ENCODE measurements at places on chromosomes 7 and 10.

GRCh38 chr10:27745732-27746396, at the start of gene MKX:
TSS of gene MKX (minus strand) at chr10:27745819. CDS start at chr10:27743415, 2,404 bp downstream.
- DNase-seq = peak; percentile 11

- DNase-seq = no peak
These were observed 168.8 kb upstream of the CDCA7L start for GRCh38 chr7:22114440-22114981.

- DNase-seq = no peak
These were observed 314.3 kb upstream of the ZMIZ1 start for GRCh38 chr10:78754269-78755062.

- DNase-seq = no peak
These were observed 115.5 kb downstream of the PHTF2 start for GRCh38 chr7:77913977-77914607.

GRCh38 chr7:68823996-68824780, 774.1 kb upstream of the AUTS2 start:
- no peak for DNase-seq

DNA sequence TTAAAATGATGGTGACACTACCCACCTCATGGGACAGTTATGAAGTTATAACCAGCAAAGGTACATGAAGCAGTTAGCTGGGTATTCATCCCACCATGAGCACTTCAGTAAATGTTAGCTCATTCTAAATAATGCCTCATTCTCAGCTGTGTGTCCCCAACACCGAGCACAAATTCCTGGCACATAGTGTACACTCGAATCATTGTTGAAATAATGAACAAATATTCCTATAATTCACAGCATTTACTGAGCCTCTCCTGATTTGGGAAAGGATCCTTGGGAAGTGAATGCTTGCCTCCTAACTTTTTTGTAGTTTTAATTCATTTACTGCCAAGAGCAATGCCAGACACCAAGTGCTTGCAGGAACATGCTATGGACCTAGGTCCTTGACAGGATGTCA, 235.2 kb downstream of the DGKI start:
- DNase-seq = no peak

- DNase-seq = no peak
These were observed 125.9 kb downstream of the GRK5 start for GRCh38 chr10:119333146-119333792.

DNA sequence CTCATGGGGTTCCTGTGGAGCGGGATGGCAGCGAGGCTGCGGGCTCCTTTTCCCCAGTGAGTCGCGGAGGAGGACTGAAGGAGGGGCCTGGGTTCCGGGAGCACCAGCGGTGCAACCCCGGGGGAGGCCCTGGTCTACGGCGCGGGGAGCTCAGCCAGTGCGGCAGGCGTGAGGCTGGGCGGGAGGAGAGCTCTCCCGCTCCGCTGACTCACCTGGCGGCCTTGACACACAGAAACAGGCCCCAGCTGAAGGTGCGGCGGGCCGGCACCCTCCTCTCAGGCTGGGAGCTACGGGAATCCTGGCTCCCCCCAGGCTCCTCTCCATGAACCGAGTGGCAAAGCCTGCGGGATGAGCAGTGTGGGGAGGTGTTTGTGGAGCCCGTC, 6.8 kb upstream of the NOM1 start:
- no peak for DNase-seq

- DNase-seq = no peak
These were observed 135.8 kb upstream of the CXCL12 start for GRCh38 chr10:44520651-44521050.

DNA sequence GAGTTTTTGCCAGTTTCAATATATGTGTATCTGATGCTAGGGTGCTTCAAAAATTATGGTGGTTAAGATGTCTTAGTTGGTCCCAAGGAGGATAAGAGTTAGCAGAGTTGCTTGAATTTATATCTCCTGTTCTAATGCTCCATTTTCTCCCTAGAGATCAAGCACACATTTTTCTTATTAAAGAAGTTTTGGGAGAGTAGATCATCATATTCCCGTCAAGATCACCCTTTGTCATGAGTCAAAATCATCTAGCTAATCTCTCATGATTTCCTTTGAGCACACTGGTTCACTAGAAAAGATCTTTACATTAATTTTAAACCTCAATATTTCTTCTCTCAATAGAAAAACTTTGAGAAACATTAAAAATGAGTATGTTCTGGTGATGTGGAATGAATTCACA, 429.9 kb upstream of the SEMA3A start:
- DNase-seq = no peak

DNA sequence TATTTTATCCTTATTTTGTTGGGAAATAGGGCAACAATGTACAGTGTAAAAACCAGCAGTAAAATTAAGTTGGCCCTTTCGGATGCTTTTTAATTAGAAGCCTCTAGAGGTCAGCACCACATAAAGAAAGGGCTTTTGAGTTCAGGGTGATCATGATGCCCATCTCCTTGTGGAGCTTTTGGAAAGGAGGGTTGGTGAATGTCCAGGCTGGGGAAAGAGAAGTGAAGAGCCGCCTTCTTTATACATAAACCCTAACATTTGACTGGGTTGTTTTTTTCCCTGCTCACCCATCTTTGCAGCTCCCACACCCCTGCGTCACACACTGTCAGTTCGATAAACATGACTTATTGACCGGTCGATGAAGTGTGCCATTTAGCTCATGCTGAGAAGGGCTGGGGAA, 29.8 kb downstream of the MTURN start:
- no peak for DNase-seq

- DNase-seq = no peak
These were observed 107.2 kb upstream of the IGFBP3 start for GRCh38 chr7:46028246-46028645.

DNA sequence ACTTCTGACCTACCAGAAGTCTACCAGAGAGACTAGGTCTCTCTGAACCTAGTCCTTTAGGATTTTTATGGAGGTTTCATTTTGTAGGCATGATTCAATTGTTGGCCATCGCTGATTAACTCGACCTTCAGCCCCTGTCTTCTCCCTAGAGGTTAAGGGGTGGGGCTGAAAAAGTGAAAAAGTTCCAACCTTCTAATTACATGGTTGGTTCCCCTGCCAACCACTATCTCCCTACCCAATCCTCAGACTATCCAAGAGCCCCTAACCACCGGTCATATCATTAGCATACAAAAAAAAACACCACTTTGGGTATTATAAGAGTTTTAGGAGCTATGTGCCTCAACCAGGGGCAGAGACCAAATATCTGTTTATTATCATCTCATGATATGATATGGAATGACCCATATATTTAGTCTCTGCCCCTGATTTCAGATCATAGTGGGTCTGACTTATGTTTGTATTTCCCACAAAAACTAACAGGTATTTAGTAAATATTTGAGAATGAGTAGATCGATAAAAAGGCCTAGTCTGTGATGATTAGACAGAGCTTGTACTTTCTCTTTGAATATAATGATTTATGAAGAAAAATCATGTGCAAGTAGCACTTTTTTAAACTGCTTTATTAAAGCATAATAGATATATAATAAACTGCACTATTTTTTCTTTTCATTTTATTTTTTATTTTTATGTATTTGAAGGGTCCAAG, 35.8 kb downstream of the DNAJC9 start:
- DNase-seq = no peak

- no peak for DNase-seq
These were observed 76.4 kb downstream of the AGMO start for GRCh38 chr7:15485431-15485830.

- DNase-seq = no peak
These were observed 71.8 kb downstream of the ZEB1 start for GRCh38 chr10:31390804-31391203.

DNA sequence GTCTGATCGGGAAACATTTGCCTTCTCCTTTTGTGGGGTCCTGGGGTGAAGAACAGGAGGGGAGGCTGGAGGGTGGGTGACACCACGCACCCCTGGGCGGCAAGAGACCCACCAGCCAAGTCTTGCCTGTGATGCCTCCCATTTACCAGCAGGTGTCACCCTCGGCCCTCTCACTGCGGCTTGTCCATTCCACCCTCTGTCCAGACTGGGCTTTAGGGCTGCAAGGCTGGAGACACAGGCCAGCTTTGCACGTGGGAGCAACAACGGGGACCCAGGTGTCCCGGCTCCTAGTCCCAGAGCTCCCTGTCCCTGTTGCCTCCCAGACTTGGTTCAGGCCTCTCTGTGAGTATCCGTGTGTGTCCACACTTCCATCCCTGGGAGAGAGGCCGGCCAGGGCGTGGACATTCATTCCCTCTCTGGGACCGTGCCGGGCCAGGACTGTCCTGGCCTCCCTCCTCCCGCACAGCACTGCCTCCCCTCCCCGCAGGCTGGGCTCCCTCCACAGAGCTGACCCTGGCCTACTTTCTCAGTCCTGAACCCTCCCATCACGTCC, 36.2 kb upstream of the GTF2IRD1 start:
- peak; percentile 44 for DNase-seq

DNA sequence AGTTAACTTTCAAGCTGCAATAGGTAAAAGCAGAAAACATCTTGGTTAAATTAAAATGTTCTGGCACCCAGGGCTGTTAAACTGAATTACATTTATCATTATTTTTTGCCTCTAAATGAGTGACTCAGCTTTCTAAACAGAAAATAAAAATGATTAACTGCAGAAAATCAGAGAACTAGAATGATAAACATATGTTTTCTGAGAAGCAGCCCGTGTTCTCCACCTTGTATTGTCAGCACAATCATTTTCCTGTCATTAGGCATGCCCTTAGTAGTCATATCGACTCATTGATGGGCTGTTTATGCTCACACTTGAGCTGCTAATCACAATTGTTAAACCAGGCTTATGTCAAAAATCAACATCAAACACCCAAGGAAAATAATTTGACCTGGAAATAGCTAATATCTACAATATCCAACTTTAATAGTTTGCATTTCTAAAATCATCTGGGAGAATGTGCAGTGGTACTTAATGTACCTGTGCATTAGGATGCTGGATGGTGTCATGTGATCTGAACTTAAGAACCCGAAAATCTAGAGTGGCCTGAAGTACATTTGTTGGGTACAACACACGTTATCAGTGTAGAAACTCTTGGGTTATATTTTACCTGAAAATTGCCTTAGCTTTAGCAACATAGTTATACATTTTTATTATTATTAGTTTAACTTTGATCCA, 2.3 kb downstream of the MDFIC start:
- no peak for DNase-seq

DNA sequence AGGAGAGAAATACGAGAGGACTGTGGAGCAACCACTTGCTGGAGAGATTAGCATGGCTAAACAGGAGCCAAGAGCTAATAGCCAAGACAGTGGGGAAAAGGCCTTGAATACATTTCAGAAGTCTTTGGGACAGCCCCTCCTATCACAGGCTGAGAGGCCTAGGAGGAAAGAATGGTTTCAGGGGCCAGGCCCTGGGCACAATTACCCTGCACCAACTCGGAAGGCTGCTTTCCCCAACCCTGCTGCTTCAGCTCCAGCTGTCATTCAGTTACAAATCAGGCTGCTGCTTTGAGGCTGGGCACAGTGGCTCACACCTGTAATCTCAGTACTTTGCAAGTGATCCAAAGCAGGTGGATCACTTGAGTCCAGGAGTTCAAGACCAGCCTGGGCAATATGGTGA, 32.0 kb upstream of the SLC35G1 start:
- DNase-seq = no peak

DNA sequence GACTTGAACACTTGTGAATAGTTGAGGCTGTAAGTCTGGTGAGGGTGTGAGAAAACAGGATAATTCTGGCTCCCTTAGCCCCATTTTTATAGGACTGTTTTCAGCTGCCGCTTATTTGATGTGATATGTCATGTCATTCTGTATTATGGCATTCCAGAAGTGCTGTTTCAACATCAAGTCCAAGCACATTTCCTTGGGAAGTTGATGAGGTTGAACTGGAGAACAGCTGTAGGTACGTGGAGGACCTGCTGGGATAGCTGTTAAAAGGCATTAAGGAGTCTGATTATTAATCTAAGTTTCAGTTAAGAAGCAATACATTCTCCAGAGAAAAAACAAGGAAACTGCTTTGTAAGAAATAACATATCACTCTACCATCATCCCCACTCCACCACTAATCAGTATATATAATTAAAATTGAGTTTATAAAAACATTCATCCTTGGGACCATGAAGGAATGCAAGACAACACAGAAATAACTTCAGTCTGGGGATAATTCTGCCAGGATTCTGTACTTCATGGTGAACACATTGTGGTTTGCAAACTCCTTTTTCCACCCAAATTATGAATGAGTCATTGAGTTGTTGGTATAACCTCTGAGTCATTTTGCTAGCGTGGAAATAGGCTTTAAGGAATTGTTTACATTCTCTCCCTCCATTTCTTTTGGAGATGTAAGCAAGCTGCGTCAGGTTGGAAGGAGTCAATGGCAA, 39.9 kb upstream of the TMEM229A start:
- no peak for DNase-seq

DNA sequence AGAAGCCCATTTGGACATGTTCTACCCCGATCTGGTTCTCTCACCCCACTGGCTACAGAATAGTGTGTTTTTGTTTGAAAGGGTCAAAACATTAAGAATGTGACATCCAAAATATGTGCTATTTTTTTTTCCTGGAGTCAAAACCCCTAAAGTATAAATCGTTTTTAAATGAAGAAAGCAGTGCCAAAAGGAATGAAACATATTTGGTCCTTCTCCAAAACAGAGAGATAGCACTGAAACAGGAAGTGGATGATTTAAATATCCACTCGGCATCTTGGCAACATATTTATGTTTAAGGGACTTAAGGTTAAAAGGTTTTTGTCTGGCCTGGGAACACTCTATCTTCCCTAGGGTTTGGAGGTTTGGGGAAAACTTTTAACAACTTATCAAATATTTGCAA, 32.3 kb downstream of the CALD1 start:
- DNase-seq = no peak

DNA sequence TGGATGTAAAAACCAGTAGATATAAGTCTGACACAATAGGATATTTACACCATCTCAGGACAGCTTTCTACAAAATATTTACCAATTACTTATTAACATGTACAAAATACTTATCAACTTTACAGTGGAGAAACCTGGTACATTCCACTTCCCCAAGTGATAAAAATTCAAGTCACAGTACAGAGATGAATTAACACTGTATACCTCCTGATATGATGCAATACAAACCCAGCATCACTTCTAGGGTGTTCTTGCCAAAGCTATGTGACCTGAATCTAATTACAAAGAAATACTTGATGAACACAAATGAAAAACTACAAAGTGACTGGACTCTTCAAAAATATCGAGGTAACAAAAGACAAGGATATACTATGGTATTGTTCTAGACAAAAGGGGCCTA, 156.4 kb upstream of the FGFR2 start:
- DNase-seq = no peak
